Mucosa of descending colon (tissue), 3 donors: ENCODE measurements at places on chromosomes 6 and 20. TPM values are rescaled to one million over a fixed set of nuclear protein-coding genes. Genes with fewer than 3 reads are reported as not detected.

DNA sequence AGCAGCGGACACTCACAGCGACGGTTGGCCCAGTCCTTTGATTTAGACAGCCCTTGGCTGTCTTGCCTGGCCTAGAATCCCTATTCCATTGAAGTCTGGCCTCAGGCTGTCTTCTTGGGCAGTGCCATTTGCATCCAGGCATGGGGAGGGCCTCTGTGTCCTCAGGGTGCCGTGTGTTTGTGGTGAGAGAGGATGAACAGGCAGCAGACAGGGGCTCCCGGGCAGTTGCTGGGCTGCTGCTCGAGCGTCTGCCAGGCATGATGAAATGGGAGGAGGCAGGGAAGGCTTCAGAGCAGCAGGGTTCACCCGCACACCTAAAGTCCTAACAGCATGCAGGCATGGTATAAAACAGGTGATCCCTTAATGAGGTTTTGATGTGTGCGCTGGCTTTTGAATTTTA is 126.9 kb downstream of the SOBP start:
- no peak for DNase-seq

DNA sequence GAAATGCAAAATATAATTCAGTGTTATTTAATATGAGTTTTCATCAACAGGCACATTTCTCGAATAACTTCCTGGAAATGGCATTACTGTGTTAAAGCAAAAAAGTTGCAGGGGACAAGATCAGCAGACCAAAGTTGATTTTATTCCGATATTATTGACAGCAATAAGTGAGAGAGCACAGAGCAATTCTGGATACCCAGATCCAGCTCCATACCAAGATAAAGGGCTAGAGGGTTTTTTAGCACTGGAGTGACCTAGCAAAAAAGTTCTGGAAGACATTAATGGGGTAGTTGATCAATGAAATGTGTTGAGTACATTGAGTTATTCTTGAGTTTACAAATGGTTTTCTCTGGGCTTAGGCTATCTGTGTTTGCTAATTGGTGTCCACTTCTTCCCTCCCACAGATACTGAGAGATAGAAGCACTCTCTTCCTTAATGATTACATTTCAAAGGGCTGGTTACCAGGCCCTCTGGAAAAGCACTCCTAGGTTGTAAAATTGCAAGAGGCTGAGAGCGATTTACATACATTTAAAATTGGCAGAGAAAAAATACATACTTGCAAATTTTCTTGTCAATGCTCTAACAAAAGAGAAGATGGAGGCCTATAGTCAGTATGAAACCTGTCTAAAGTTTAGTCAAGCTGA is 47.0 kb upstream of the MANEA start:
- DNase-seq, result no peak

The BPIFB1 gene
- not detected for total RNA-seq

- DNase-seq, result no peak
Measured at GRCh38 chr20:41155261-41155660, 17.9 kb downstream of the PLCG1 start.

The MROH8 gene
- 3.1 TPM for total RNA-seq

The TRDN gene
- 0.12 TPM for total RNA-seq

GRCh38 chr6:144216668-144217218 is 66.4 kb downstream of the STX11 start:
- DNase-seq, result peak; percentile 84

DNA sequence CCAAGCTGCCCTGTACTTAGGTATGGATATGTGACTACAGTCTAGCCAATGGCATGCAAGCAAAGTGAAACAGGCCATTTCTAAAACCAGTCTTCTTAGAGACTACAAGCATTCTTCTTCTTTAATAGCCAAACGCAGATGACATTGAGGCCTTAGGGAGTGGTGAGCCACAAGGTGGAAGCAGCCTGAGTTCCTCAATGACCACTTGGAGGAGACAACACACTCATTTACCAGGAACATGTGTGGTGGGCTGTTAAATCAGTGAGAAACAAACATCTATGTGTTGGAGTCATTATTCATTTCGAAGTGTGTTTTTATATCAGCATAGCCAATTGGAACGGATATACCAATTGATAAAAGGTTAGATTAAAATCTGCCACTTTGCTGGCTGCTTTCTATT is 122.0 kb downstream of the GFRAL start:
- DNase-seq, result no peak

DNA sequence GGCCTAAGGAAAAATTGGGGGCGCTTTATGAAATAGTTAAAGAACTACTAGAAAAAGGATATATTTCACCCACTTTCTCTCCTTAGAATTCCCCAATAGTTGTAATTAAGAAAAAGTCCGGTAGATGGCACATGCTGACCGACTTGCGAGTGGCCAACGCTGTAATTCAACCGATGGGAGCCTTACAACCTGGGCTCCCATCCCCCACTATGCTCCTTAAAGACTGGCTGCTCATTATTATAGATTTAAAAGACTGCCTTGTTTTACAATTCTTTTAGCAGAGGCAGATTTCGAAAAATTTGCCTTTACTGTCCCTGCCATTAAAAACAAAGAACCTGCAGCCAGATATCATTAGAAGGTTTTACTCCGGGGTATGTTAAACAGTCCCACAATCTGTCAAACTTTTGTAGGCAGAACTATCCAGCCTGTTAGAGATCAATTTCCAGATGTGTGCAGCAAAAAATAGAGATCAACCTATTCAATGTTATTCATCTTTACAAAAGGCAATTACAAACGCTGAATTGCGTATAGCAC is 58.5 kb upstream of the PRSS16 start:
- peak; percentile 85 for DNase-seq

GRCh38 chr6:33905071-33905609 is 101.3 kb upstream of the MLN start:
- DNase-seq, result no peak

The GSTA1 gene
- 1.1 TPM for total RNA-seq
